ENCODE measurements at places on chromosomes 1 and 21.

DNA sequence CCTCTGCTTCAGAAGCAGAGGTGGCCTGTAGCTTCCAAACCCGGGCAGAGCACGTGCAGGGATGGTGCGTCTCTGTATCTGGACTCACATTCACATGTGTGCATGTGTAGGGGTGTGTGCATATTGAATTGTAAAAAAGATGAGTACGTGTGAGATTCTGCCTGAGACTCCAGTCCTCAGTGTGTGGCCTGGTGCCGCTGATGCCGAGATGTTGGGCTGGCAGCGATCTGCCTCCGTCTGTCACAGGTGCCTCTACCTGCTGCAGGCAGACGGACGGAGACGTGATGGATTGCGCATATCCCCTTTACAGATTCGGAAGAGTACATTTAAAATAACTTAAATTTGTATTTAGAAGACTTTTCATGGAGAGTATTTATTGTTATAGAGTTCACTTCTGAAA lies 53.6 kb downstream of the ADARB1 start:
- DNase-seq, result no peak

DNA sequence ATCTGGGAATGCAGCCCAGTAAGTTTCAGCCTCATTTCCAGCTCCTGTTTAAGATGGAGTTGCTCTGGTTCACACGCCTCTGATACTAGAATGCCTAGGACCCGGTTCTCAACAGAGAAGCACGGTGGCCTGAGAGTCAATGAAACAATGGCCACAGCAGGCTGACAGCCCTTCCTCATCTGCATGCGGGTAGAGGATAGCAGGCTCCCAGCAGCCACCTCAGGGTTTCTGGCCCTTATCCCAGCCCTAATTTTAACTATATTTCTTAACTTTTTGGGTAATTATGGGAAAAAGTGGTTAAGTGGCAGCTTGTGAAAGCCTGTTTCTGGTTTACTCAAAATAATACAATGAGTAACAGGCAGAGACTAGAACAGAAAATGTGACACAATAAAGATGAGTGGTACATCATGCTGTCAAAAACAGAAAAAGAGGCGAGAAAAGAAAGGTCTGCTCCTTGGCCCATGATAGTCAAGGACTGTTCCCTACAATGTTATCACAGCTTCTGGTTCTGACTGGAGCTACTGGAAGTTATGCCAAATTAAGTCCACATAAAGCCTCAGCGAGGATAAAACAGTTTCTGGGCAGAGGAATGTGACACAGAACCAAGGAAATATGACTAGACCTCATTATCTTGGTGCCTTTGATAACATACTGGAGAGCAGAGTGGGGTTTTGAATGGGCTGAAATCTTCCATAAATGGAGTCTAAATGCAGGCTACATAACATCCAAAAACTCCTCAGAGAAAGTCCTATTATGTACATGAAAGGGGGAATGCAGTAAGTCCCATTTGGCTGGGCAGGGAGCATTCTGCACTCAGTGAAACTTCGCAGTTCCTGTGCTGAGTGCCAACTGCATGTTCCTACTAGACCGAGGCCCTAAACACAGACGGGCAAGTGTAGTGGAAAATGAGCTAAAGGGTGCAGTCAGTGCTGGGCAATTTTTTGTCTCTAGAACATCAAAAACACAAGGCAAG lies 92.1 kb downstream of the NIBAN1 start:
- no peak for DNase-seq

DNA sequence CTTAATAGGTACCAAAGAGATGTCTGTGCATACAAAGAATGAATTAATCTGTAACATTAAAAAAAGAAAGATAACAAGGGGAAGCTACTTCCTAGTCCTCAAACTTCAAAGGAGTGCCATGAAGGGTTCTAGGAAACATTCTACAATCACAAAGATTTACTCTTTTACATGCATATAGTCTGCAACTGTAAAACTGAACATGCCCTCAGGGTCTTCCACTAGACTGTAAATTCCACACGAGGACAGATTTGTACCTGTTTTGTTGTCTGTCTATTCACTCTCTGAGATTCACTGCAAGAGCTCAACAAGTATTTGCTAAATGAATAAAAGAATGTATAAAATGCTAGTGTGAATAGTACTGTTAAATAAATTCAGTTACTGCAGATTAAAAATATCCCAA lies 4.4 kb downstream of the JAK1 start:
- no peak for DNase-seq

DNA sequence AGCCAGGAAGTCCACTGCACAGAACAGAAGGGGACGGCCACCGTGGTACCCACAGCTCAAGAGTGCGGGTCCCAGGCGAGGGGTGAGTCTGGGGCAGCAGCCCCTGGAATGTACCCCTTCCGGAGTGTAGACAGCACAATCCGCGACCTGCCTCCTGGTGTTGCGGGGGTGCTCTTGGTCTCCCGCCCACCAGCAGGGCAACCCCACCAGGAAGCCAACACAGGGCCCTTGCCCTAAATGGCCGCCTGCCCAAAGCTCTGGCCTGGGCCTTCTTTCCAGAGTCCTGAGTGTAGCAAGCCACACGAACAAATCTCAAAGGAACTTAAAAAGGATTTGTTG lies 1.1 kb upstream of the SLC19A1 start:
- DNase-seq, result no peak

GRCh38 chr1:167936930-167937708 lies at the start of gene MPC2:
MPC2 (minus strand) TSS chr1:167937072; CDS start chr1:167935841, 1,231 bp downstream.
- peak; percentile 63 for DNase-seq

- DNase-seq, result no peak
Observed at GRCh38 chr1:21338573-21339355, 48.5 kb upstream of the ECE1 start.

Measured in K562 (cell line).